HS-5 (cell line): ENCODE measurements at places on chromosomes 3 and 15.

DNA sequence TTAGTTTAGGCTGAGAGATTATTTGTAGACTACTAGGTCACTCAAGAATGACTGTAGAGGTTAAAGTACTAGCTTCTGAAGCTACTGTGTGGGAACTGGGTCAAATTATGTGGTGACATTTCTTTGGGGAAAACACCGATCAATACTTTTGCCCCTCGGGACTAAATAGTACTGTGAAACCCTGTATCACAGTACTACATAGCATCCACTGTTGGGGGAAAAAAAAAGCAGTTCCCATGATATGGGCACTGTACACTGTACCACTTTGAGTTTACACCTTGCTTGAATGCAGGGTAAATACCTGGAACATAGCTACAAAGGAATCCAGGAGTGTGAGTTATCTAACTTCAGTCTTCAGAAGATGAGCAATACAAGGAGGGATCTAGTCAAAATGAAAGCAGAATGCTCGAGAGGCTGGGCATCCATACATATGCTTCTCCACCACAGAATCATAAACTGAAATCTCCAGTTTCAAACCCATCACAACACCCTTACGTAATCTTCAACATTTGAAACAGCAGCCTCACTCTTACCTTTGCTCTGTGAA is 311.4 kb downstream of the UNC13C start:
- no peak for DNase-seq

DNA sequence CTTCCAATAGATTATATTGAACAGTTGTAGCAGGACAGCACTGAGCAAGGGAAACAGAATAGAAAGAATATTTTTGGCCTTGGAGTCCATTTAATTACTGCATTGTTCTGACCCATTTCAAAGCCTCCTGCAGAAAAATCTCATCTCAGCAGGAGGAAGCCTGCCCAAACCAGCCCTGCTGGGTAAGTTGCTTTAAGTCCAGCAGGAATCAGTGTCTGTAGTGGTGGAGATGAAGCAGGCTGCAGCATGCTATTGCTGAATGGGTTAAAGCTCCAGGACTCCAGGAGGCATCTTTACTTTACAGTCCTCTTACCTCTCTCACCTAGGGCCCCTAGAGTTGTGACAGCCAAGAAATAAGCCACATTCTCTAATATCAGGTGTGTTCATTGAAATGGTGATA is 380.3 kb upstream of the THBS1 start:
- DNase-seq, result no peak

GRCh38 chr3:64398476-64398875 is 173.2 kb upstream of the PRICKLE2 start:
- DNase-seq, result peak; percentile 11

DNA sequence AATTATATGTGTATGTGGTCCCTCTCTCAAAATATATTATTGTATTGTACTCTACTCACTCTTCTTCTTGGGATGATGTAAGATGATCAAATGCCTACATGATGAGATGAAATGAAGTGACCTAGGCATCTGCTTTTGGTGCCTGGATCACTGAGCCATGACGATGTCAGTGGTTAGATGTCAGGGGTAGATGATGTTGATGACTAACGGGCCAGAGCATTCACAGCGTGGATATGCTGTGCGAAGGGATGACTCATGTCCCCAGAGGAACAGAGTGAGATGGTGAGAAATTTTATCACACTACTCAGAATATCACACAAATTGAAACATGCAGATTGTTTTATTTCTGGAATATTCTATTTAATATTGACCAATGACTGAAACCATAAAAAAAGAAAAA is 233.9 kb upstream of the CADM2 start:
- DNase-seq, result peak; percentile 94

DNA sequence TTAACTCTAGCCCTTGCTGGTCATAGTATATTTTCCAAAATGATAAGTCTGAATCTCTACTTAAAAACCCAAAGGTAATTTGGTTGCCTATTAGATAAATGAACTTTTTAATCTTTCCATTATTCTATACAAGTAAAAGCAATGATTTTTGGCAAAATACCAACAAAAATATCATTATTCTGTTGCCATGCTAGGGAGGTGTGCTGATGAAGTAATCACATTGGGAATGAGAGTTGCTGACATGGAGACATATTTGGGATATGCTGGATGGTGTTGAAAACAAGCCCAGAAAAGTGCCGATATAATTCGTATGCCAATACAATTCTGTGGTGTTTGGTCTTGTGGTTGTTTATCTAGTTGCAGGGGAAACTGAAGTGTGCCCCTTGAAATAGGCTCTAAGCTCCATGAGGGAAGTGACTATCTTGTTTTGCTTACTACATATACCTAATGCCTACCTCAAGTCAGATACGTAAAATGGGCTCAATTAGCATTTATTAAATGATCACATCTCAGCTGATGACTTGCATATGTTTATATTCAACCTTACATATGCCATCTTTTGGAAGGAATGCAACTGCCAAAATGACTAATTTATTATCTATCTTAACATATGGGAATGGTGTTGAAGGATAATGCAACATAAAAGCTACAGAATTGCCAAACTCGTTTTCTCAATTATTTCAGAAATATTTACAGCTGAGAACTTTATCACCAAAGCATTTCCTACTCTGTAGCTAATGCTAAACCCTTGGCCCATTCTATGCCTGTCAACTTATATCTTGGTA is 5.8 kb downstream of the TOPBP1 start:
- DNase-seq, result no peak

DNA sequence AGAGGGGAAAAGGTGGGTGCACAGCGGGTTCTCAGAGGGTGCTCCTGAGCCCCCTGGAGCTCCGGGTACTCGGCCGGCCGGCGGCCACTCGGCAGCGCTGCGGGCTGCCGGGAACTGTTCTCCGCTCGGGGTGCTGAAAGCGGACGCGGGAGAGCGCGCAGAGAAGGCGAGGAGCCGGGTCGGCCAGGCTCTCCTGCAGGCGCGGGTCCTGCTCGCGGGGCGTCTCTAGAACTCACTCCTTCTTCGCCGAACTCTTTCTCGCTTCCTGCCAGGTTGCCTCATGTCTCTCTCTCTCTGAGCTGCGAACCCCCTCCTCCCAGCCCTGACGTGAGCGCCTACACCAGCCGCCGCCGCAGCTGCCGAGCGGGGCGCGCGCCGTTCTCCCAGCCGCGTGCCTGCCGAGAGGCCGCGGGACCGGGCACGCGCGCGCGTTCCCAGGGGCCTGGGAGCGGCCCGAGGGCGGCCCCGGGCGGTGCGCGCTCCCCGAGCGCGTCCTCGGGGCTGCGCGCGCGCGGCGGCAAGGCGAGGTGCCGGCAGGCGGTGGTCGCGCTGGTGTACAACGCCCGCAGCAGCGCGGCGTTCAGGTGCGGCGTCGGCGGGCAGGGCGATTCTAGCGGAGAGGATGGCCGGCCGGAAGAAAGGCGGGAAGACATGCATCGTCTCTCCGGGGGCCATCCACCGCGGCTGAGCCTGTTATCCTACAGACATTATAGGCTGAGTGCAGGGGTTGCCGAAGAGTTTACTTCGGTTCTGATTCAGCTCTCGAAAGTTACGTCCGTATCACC is at the start of gene PEX5L:
TSS of gene PEX5L (minus strand) at position 267 of the 785 bp plus-strand sequence. CDS start 338 bp downstream, outside the sequence.
- DNase-seq, result no peak

DNA sequence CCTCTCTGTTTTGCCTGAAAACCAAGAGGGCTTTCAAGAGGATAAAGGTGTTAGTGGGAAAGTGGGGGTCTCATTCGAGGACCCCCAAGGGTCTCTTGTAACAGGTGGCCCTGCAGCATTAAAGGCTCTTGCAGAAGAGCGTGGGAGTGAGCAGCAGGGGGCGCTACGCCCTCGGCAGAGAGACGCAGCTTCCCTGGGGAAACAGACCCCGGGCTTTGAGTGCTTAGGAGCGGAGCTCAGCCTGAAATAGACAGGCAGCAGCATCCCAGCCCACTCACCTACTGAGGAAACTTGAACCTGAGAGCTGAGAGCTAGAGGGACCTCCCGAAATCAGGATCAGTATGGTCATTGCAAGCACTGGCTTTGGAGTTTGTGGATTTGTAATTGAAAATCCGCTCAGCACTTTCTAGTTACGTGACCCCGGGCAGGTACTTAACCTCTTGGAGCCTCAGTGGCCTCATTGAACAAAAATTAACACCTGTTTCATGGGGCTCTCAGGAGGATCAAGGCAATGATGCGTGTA is 25.7 kb downstream of the RPLP1 start:
- no peak for DNase-seq

DNA sequence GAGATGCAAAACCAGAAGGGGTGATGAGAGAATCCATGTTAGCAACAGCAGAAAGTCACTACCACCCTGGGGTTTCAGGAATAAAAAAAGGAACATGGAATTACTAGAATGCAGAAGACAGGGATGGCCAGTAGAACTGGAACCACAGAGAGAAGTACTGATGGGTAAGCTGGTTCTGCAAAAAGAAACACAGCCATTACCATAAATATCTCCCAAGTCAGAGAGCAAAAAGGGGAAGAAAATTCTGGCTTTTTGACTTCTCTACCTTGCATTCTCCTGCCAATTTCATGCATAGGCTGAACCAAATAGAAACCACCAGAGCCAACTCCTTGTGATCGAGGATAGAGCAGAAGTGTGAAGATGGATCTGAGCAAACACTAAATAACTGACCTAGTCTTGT is 550.4 kb upstream of the NAALADL2 start:
- DNase-seq, result no peak

DNA sequence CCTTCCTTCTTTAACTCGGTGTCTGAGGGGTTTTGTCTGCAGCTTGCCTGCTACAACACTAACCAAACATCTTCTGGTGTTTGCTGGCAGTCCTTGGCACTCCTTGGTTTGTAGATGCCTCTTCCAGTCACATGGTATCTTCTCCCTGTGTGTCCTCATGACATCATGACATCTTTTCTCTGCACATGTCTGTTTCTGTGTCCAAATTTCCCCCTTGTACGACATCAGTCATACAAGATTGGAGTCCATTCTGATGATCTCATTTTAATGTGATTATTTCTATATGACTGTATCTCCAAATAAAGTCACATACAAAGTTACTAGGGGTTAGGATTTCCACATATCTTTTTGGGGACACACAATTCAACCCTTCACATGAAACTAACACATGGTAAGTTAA is 152.3 kb upstream of the LRRN1 start:
- no peak for DNase-seq

DNA sequence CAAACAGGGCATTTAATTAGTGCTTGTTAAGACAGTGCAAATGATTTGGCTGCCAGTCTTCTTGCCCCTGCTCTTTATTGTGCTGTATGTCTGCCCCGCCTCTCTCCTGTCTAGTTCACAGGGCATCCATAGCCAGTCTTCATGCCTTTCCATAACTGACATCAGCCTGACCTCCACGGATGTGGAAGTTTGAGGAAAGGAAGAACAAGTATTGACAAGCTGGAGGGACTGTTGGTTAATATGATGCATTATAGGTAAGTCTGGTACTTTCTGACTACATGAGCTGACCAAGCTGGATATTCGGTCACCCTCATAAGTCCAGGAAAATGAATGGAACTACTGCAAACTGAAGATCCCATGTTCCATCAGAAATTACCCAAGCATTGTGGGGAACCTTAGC is 325.9 kb downstream of the TIGIT start:
- no peak for DNase-seq

DNA sequence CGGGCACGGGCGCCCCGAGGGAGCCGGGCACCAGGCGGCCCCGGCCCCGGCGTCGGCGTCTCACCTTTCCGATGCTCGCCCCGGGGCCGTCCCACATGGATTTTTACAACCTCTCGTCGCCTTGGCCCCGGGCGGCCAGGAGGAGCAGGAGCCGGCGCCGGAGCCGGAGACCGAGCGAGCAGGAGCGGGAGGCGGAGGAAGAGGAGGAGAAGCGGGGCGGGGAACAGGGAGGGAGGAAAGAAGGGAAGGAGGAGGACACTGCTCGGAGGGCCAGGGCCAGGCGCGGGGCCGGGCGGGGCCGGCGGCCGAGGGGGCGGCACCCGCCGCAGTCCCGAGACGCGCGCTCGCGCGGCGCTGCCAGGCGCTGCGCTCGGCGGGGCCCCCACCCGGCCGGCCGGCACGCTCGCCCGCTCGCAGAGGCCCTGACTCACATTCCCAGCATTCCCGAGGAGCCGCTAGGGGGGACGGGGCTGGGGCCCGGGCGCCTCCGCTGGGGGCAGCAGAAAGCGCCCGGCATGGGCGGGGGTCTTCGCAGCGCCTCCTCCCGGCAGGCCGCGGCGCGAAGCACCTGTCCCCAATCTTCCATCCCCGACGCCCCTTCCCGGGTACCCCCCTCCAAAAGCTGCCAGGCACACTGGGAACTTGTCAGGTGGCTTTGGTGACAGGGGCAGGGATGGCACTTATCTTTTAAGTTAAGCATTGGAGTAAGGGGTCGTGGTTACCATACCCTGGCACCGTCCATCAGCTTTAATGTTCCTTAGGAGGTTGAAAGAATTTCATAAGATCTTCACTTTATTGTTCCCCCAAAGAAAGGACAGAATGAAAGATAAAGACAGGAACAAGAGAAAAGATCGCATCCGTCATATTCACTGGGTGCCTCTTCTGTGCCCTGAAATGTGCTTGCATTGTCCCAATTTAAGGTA is at the start of gene ERC2:
TSS of gene ERC2 (minus strand) at position 284 of the 923 bp plus-strand sequence.
- DNase-seq, result no peak

DNA sequence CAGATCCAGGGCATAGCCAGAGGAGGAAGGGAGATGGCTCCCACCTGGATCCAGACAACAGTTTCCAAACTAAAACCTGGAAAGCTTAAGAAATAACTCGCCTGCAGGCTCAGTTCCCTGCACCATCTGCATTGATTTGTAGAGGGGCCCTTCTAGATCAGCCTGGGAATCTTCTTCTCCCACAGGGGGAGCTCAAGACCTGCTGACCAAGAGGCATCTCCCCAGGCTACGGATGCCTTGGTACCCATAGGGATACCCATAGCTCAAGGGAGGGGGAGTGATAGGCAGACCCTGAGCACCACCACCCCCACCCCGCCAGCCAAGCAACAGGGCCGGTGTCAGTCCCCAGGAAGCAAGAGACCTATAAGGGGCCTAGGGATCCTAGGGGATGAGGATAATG is 28.0 kb upstream of the DCLK3 start:
- no peak for DNase-seq

- DNase-seq, result no peak
Measured at GRCh38 chr15:69756440-69756839, 303.8 kb downstream of the RPLP1 start.

DNA sequence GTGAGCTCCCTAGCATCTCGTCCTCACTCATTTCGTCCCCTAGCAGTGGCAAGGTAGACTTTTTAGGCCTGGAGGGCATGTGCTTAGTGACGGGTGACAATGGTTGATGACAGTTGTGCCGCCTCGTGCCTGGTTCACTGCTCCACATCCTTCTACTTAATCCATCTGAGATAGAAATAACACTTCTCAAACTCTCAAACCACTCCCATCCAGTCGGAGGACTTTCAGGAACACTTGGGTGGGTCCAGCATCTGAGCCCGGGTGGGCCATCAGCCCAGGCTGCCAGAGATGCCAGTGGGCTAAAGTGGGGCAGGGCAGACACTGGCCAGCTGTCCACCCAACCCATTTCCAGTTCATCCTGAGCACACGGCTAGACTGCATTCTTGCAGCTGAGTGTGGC is 79.7 kb upstream of the SMAD3 start:
- DNase-seq, result no peak
